Suprapubic skin (tissue), 4 donors: ENCODE measurements at places on chromosomes 5 and 9.

- DNase-seq: no peak
Observed at GRCh38 chr9:97903177-97903576, 19.1 kb downstream of the TRMO start.

DNA sequence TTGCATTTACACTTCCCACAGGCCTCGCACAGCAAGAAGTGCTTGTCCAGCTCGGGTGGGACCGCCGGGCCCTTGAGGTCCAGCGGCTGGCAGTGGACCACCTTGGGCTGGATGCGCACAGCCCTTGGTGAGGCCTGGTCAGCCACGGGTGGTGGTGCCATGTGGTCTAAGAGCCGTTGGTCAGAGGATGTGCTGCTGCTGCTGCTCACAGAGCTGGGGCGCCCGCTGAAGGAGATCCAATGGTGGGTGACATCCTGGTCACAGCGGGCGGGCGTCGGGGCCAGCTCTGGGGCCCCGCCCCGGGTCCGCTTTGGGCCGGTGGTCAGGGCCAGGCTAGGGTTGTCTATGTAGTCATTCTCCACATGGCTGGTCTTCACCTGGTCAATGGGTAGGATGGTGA lies 10.2 kb downstream of the SPRY4 start:
- DNase-seq: no peak

DNA sequence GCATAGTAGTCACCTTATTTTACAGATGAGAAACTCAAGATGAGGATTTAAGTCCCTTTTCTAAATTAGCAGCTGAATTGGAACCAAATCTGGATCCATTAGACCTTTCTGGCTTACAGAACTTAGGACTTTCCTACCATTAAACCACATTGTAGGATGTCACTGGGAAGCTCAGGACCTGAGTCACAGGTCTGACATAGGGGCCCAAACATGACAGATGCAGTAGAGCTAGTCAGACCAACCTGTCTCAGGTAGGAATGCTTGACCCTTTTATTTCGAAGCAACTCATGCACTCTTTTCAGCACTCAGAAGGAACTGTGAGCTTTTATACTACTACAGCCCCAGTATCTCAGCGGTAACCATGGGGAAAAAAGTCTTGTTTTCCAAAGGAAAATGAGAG lies 2.6 kb downstream of the RAB24 start:
- DNase-seq: no peak

DNA sequence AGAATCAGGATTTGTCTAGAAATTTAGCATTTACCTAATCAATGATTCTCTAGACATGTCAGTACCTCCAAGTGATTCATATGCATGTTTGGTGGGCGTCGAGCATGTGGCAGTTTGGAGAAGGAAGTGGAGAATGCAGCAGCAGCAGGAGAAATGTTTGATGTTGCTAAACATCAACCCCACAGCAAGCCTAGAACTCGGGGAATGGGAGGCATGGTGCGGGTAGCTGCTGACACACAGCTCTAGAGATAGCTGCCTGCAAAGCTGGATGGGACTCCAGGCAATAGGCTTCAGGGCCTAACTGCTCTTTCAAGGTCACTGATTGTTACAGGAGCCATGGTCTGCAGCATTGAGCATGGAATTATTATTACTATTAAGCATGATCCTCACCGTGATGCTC lies 137.3 kb downstream of the DOCK8 start:
- DNase-seq: no peak

DNA sequence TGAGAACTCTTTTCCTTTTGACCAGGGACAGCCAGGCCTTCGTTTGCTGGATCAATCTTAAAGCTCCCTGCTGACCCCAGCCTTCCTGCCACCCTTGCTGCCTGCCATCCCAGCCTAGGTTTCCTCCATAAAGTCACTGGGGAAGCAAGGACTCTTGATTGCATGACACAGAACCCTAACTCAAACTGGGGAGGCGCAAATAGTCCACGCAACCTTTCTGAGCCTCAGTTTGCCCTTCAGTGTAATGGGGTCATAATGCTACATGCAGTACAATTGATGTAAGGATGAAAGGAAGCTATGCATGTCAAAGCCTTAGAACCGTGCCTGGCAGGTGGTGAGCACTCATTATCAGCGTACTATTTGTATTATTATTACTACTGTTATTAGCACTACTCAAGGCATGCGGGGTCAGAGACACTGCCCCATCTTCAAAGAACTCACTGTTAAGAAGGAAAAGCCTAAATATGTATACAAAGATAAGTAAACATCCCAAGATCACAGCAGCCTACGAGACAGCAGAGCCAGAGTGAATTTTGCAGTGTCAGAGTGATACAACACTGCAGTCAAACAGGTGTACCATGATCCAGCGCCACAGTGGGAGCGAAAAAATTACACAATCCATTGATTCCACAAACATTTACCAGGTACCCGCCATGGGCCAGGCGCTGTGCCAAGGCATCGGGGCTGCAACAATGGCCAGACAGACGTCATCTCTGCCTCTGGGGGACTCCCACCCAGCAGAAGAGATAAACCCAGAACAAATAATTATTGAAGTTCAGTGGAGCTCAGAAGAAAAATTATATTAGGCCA lies 16.9 kb upstream of the CPLX2 start:
- no peak for DNase-seq
